ENCODE measurements at places on chromosomes 6 and 20. TPM values are rescaled to one million over a fixed set of nuclear protein-coding genes. Genes with fewer than 3 reads are reported as not detected.

- no peak for DNase-seq
These were observed 73.1 kb upstream of the RIPOR2 start for GRCh38 chr6:25008707-25009392.

DNA sequence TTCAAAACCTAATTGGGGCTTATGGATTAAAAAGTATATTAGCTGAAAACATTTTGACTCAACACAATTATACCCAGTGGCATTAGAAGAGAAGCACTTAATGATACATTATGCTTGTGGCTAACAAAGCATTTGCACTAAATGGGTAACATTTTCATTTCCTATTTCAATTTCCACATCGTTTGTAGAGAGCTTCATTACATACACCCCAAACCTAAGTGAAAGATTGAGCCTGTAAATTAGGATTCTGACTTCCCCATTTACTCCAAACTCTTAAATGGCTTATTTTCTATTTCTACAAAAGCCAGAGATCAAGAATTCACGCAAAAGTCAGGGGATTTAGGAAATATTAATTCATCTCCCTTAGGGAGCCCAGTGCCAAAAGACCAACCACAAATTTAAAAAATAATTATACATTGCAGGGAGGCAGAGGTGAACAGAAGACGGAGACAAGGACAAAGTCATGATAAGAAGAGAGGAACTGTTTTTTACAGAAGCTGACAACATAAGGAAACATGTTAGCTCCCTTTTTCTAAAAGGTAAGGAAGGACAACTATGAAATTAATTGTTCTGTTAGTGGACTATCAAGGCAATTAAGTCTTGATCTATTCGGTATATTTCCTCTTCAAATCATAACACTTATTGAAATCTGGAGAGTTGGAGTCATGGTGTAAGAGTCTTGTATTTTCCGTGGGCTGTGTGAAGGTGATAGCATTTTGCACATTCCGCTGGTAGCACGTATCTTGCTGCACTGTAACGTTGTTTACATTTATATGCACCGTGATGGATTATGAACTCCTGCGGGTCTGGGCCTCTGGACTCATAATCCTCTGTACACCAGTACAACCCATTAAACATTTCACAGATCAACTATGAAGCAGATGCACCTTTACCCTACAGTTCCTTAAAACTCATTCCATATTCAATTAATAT is 24.8 kb upstream of the EZR start:
- DNase-seq: no peak

DNA sequence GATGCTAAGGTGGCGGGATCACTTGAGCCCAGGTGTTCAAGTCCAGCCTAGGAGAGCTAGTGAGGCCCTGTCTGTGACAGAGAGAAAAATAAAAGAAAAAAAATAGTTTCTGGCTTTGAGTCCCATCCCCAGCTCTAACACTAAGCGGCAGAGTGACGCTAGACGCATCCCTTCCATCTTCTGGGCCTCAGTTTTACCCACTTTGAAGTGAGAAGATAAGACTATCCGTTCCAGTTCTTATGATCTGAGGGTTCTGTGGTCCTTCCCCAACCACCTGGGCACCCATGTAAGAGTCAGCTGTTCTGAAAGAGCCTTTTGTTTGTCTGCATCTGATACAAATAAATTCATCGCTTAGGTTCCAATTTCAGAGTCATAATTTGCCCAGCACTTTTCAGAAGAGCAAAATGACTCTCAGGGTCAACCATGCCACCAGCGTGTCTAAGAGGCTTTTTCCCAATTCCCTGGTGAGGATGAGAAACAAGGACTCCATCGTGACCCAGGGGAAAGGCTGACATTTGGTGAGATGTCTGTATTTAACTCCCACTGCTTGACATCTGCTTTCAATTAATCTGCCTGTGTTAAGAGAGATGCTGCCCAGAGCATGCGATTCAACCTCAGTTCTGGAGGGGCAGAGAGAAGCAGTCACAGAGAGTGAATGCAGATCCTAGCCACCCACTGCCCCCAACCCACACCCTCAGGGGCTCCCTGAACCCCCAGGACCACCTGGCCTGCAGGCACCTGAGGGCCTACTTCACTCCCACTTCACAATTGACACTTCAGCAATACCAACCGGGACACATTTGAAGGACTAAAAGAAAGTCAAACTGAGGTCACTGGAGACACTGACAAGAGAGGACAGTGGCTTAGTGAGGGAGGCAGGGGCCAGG is 131.6 kb upstream of the TOP1 start:
- no peak for DNase-seq

DNA sequence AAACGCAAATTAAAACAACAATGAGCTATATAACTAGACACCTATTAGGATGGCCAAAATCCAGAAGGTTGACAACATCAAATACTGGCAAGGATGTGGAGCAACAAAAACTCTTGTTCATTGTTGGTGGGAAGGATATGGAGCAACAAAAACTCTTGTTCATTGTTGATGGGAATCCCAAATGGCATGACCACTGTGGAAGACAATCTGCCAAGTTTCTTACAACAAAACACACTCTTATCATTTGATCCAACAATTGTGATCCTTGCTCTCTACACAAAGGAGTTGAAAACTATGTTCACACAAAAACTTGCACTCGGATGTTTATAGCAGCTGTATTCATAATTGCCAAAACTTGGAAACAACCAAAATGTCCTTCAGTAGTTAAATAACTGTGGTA is 61.8 kb upstream of the LAMA2 start:
- no peak for DNase-seq

DNA sequence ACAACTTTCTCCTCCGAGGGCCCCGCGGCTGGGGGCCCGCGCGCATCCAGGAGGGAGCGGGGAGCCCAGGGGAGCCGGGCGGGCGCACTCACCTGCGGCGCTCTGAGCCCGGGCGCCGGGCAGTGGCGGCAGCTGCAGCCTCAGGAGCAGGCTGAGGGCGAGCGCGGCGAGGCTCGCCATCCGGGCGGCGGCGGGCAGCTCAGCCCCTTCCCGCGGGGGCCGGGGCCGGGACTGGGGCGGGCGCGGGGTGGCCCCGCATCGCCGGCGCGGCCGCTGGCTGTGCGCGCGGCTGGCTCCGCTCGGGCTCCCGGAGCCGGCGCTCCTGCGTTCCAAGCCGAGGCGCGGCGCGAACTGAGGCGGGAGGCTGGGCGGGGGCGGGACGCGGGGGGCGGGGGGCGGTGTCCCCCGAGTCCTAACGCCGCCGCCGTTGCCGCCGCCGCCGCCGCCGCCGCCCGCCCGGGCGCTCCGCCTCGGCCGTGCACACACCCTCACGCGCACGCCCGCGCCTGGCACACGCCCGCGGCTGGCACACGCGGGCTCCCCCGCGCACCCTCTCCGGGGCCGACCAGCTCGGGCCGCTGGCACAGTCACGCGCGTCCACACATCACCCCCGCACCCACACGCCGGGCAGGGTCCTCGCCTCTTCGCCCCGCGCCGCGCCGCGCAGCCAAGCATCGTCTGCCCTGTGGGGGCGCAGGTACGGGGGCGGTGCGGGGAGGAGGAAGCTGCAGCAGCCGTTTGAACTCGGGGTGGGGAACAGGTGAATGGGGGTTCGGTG is at the start of gene PTPRT:
TSS of gene PTPRT (minus strand) at position 353 of the 778 bp plus-strand sequence. CDS start at position 180, 173 bp downstream.
- no peak for DNase-seq

Gene PLEKHG1
- total RNA-seq: 1.8 TPM

GRCh38 chr6:128135325-128135724 is 234.5 kb upstream of the THEMIS start:
- DNase-seq: no peak

Gene SOBP
- 9.8 TPM for total RNA-seq

Gene TCP11
- total RNA-seq: not detected

Gene OXT
- total RNA-seq: not detected

GRCh38 chr6:96816301-96816817 is 20.9 kb downstream of the GPR63 start:
- no peak for DNase-seq

Gene TRIM31
- not detected for total RNA-seq

DNA sequence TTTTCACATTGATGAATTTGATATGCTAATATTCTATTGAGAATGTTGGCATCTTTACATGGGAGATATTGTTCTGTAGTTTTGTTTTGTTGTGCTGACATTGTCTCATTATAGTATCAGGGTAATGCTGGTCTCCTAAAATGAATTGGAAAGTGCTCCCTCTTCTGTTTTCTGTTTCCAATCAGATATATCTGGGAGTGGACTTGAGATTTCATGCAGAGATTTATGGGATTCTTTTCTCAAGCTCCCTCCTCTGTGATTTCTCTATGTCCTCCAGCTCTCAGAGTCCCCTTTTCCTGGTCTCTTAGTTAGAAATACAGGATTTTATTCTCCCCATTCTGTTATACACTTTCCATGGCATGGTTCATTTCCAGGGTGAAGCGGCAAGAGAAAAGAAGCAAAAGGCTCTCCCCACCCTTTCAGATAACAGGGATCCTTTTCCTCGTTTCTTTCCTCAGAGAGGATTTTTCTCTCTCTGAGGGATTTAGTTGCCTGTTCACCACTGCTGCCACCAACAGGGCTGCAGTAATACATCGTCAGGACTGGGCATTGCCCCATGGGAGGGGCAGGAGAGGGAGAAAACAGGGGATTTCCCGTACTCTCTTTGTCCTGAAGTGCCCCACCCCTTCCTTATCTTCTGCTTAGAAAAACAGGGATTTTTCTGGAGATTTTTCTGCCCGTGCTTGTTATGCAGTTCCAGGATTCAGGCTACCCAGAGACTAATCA is 59.3 kb upstream of the STMND1 start:
- DNase-seq: no peak

- no peak for DNase-seq
These were observed 3.2 kb downstream of the SESN1 start for GRCh38 chr6:109091314-109092024.

DNA sequence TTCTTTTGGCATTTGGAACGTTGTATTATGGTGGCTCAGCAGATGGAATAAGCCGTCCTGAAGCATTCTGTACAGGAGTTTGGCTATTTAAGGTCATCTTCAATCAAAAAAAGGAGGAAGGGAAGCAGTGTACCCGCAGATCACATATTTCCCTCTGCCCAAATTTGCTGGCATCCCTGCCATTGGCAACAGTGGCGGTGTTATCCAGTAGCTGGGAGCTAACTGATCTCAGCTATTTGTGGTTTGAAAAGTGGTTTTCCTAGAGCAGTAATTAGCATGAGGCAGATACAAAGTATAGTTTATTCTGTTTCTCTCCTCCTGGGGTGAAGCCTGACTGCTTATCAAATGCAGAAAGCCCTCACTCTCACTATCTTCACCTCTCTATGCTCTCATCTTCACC is 576.8 kb downstream of the QKI start:
- no peak for DNase-seq
